ENCODE measurements at places on chromosomes 5 and 9.

- DNase-seq, result no peak
Observed at GRCh38 chr5:134506054-134507039, 19.1 kb upstream of the JADE2 start.

- DNase-seq, result no peak
Observed at GRCh38 chr5:114524221-114524620, 162.4 kb downstream of the KCNN2 start.

GRCh38 chr5:154372661-154373060, 73.1 kb upstream of the SAP30L start:
- no peak for DNase-seq

DNA sequence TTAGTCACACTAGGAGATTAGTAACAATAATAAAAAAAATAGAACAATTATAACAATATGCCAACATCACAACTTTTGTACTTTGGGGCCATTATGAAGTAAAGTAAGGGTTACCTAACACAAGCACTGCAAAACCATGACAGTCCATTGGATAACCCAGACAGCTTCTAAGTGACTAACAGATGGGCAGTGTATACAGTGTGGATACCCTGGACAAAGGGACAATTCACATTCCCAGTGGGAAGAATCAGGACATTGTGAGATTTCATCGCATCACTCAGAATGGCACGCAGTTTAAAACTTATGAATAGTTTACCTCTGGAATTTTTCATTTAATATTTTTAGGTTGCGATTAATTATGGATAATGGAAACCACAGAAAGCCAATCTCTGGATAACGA, 45.6 kb upstream of the JADE2 start:
- no peak for DNase-seq

GRCh38 chr5:136058039-136058971, 29.5 kb downstream of the TGFBI start:
- DNase-seq, result peak; percentile 98

- peak; percentile 92 for DNase-seq
Observed at GRCh38 chr9:26264709-26265601, 586.7 kb upstream of the TUSC1 start.

Measured in HCEC 1CT (cell line).